ENCODE measurements at places on chromosomes 4 and X.
A peak's percentile ranks its signal among the peaks of the same experiment; 100 is the strongest.

DNA sequence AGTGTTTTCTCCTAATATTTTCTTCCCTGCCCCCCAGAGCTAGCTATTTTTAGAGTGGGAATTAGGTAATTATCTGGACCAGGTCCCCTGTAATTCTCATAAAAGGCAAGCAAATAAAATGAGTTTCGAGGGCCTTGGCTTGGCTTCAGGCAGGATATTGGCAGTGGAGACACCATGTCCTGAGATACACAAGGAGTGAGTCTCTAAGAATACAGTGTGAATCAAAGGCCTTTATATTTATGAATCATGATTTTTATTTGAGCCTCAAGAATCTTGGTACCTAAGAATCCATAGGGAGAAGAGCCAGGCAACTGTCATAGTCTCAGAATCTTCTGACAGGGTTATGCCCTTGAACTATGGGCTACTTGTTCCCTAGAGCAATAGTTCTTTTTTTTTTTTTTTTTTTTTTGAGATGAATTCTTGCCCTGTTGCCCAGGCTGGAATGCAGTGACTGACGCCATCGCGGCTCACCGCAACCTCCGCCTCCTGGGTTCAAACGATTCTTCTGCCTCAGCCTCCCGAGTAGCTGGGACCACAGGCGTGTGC, 205.4 kb downstream of the LDB2 start:
- H3K27me3 ChIP-seq, result no peaks in the 10 kb centered on the region
- DNase-seq, result no peak
- H3K4me1 ChIP-seq, result peaks cover 18% of the 10 kb centered on the region
- no peak overlapping the region for H3K4me3 ChIP-seq
- no peaks in the 10 kb centered on the region for H3K36me3 ChIP-seq

DNA sequence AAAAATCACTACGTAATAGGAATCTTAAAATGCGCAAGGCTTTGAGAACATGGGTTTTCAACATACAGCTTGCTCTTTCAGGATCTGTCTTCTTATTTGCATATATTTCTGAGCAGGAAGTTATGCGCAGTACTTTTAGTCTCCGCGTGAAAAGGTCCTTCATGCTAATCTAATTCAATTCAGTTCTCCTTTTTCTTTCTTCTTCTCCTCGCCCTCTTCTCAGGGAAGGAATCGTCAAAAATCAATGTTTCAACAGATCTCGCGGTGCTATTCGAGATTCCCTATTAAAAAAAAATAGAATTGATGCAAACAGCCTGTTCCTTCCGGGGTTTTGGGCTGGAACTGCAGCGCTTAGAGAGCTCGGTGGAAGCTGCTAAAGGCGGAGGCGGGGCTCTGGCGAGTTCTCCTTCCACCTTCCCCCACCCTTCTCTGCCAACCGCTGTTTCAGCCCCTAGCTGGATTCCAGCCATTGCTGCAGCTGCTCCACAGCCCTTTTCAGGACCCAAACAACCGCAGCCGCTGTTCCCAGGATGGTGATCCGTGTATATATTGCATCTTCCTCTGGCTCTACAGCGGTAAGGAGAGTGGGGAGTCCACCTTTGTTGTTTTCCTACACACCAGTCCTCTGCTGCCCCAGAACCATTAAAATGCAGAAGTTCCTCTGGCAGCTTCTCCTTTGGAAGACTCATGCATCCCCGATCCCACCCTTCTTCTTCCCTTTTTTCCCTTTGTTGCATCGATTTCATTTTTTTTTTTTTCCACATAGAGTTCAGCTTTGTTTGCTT, at the start of the genes HMGN5 and SH3BGRL:
Gene HMGN5, minus strand, starts transcription at position 243 of the 785 bp plus-strand sequence. CDS start 80,364 bp downstream, outside the sequence.
Gene SH3BGRL, plus strand, starts transcription at position 432 of the 785 bp plus-strand sequence. Its CDS starts 99 bp downstream, at position 531.
- peaks cover 2% of the 10 kb centered on the region for H3K36me3 ChIP-seq
- peak within 1 kb of the TSS; percentile 94 for H3K27ac ChIP-seq
- no peaks in the 10 kb centered on the region for H3K27me3 ChIP-seq
- H3K4me1 ChIP-seq, result peaks cover 34% of the 10 kb centered on the region
- DNase-seq, result peak; percentile 70

DNA sequence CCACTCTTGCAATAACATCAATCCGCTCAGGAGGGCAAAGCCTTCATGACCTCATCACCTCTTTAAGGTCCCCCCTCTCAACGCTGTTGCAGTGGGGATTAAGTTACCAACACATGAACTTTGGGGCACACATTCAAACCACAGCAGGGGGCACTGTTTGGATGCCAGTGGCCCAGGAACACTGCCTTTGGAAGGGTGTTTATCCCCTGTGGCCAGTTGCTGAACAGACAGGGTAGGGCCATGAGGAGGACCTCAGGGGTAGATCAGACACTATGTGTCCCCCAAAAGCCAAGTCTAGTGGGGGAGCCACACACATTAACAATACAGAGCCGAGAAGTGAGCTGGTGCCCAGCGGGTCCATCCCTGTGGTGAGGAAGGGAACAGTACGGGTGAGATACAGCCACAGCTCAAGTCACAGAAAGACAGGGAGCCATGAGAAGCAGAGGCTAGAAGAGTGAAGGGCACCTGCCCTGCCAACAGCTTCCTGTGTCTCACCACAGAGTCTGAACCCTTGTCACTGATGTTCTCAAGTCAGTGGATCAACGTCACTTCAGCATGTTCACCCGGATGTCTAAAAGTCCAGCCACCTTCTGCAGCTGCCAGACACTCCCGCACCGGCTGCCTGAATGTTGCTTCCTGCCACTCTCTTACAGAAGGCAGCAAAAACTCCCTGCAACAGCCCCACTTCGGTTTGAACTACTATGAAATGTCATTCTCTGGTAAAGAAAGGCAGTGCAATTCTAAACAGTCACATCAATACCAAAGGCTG, 19.9 kb upstream of the MXD4 start:
- H3K36me3 ChIP-seq, result no peaks in the 10 kb centered on the region
- H3K27ac ChIP-seq, result no peak overlapping the region
- no peak for DNase-seq
- H3K27me3 ChIP-seq, result no peaks in the 10 kb centered on the region

DNA sequence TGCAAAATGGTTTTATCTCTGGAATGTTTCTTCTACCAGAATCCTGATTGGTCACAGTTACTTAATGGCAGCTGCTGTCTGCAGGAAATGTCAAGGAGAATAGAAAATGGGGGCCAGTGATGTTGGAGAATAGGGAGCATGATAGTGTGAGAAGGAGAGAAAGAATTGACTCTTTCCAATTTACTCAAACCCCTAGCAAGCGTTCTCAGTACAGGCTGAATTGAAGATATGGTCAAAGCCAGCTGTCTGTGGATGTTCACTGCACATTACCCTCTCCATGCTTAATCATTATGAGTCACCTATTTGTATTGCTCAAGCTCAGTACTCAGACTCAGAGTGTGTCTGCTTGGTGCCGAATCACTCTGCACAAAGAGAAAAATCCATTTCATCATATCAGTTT, 57.8 kb upstream of the FAM47B start:
- H3K4me1 ChIP-seq, result peaks cover 33% of the 10 kb centered on the region
- no peak for DNase-seq
- H3K27ac ChIP-seq, result peak overlapping the region; percentile 81
- H3K27me3 ChIP-seq, result no peaks in the 10 kb centered on the region

- no peak overlapping the region for H3K4me3 ChIP-seq
- H3K27me3 ChIP-seq, result no peaks in the 10 kb centered on the region
- DNase-seq, result no peak
- H3K27ac ChIP-seq, result peak overlapping the region; percentile 10
- H3K36me3 ChIP-seq, result no peaks in the 10 kb centered on the region
Measured at GRCh38 chr4:16206848-16207247, 19.4 kb downstream of the TAPT1 start.

DNA sequence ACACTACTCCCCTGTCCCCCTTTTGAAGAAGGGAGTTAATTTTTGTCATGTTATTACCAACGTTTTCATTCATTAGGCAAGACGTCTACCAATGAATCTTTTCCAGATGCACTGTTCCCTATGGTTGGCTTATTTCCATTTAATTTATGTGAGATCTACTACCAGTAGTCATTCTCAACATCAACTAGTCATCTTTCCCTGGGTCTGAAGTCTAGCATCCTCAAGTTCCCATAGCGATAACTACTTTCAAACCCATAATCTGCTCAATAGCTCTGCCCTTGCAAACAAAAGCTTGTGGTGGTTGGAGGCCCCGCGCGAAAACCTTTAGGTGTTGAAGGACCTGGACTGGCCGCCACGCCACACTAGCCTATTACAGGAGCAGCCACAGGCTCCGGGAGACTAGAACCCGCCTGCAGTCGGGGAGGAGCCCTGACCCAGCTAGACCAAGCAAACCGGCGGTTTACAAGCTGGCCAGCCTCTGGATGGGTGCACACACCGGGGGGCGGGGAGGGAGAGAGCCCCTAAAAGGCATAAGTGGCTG, 746 bp downstream of the PPAT start:
- H3K27ac ChIP-seq, result peak overlapping the region; percentile 96
- no peaks in the 10 kb centered on the region for H3K27me3 ChIP-seq
- H3K36me3 ChIP-seq, result no peaks in the 10 kb centered on the region

All from chondrocyte (in vitro differentiated cells).